Nucleus accumbens (tissue), 56 donors: ENCODE measurements at places on chromosomes 13 and 19.

- no peak for DNase-seq
These were observed 5.3 kb downstream of the RFX1 start for GRCh38 chr19:14000691-14001375.

DNA sequence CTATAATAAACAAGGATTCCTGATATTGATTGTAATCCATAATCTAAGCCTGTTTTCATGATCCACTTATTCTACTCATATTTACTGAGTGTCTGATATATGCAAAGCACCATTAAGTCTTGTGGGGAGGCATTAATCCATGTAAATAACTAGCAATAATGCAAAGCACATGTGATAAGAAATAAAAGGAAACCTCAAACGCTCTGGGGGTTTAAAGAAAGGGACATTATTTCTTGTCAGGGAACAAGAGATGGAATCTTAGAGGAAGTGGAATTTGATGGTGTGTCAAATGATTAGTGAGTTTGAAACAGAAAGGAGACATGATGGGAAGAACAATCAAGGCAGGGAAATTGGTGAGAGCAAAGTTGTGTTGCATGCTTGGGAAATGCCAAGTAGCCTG is 57.4 kb upstream of the FLT1 start:
- no peak for DNase-seq

- DNase-seq, result no peak
These were observed 56.8 kb upstream of the TNFRSF19 start for GRCh38 chr13:23513455-23513854.

DNA sequence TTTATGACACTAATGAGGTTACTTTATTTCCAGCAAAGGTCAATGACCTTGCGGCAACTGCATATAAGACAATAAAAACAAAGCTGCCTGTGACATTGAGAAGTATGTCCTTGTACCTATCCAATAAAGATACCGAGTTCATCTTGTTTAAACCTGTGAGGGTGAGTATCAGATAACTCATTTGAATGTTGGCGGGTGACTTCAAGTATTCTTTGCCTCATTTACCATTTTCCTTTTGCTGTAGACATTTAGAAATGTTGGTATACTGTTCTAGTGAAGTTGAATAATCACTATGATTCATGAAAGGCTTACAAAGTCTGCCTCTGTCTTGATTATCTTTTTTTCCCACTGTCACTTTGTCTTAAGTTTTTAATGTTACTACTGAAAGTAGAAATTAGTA is 65.0 kb downstream of the COG3 start:
- DNase-seq, result no peak

GRCh38 chr13:92991692-92992091 is 234.9 kb upstream of the GPC6 start:
- DNase-seq, result no peak

GRCh38 chr19:41703602-41704293 is 4.7 kb upstream of the CEACAM5 start:
- DNase-seq, result no peak

DNA sequence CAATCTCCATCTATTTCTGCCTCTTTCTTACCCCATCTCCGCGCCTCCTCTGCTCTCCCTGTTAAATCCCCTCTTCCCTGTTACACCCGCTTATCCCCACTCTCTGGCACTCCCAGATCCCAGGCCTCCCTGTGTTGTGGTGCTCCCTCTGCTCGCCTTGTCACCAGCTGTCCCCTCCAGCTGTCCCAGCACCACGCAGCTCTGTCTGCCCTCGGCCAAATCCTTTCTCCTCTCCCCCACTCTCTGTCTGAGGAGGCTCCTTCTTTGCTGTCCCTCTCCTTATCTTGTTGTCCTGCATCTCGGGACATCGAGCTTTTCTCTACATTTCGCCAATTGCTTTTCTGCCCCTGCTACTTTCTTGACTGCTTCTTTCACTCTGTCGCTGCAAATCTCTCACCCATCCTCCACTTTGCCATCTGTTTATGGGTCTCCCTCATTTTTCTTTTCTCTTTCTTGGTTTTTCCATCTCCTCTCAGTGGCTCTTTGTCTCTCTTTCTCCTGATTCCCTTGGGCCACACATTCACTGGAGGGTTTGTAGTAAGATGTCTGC is 941 bp downstream of the ZNF160 start:
- DNase-seq, result no peak

DNA sequence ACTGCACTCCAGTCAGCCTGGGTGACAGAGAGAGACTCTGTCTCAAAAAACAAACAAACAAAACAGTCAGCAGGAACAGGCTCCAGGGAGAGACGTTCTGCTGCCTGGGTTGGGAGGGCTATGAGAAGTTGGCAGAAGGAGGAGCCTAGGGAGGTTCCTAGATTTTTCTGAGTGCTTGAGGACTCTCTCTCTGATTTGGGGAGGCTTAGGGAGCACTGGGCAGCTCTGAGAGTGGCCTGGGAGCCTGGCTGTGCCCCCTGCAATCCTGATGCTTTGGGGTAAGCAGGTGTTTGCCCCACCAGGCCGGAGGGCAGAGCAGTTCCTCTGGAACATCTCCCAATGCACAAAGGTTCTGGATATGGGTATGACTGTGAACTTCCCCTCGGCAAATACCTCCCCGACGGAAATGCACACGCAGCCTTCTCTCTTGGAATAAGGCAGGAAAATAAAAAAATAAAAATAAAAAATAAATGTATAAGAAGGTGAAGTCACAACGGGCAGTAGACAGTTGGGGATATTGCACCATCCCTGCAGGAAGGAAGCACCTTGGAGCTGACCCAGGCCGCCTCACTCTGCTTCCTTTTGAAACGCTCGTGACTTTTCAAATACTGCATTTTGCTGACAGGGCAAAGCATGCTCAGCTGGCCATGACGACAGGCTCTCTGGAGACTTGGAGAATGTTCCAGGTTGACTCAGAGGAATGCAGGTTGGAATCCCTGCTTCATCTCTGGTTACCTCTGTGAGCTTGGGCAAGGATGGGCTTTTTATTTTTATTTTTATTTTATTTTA is 26.5 kb upstream of the HOMER3 start:
- DNase-seq, result no peak

GRCh38 chr13:28531077-28531844 is 36.3 kb upstream of the FLT1 start:
- no peak for DNase-seq

DNA sequence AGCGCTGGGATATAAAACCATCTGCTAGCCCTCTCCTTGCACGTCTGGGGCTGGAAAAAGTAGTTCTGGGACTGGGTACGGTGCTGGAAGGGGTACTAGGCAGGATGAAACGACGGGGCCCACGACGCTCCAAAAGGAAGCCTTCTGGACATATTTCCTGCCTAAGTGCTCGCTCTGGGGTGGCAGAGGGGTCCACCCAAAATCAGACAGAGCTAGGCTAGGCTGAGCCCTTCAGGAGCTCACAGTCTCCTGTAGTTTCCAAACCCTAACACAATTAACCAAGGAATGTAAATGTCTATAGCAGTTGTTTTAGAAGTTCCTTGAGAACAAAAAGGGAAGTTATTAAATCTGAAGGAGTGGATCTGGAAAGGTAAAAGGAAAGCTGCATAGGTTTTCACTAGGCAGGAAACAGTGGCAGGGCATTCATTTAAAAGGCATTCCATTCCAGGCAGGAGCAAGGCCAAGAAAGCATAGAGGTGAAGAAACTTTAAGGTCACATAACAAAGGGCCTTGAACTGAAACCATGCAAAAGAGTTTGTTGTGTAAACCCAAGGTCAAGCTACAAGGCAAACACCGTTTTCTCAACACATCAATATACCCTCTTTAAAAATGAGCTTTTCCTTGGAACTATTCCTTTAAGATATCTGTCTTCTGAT is 634 bp upstream of the DIAPH3 start:
- no peak for DNase-seq

DNA sequence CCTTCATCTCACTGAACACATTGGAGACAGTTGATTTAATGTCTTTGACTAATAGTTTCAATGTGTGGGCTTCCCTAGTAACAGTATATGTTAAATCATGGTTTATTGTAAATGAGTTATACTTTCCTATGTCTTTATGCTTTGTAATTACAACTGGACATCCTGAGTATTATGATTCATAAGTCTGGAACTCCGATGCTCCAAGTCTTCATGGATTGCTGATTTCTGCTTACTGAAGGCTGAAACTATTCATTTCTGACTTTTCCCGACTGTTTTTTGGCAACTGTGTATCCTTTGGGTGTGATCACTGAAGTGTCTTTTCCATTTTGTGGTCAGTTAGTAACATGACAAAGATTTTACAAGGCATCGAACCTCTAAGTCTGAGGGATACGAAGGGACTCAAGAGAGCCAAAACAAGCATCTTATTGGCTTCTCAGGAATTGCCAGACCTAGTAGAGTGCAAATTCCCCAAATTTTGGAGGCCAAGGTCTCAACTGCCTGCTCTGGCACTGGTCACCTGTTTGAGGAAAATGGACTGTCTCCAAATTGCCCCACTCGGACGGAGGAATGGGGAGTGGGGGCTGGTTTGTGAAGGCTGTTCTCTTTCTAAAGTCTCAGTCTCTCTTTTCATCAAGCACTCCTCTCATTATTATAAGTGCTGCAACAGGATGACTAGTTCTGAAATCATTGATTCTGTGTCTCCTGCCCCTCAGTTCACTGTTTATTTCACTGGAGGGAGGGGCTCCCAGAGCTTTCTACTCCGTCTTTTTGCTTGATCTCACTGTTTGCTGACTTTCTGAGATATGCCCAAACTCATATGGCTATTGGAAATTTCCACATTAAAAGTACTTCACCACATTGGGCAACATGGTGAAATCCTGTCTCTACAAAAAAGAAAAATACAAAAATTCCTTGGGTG is 20.2 kb upstream of the CD70 start:
- no peak for DNase-seq

DNA sequence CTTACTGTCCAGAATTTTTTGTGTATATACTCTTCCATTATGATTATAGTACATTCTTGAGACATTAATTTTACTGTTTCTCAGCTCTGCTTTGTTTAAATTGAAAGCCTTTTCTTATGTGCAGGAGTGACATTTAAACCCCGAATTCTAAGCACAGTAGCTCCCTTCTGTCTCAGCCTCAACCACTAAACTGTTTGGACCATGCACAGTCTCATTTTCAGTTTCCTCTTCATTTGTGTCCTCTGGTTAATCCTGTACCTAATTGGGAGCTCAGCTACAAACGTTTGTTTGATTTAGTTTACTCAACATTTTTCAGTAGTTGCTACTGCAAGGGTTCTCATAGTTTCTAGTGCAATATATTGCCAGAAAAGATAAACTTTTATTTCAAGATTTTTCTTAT is 206.3 kb downstream of the SLITRK5 start:
- DNase-seq, result no peak

- no peak for DNase-seq
These were observed 48.6 kb downstream of the MCF2L start for GRCh38 chr13:113017506-113018215.

DNA sequence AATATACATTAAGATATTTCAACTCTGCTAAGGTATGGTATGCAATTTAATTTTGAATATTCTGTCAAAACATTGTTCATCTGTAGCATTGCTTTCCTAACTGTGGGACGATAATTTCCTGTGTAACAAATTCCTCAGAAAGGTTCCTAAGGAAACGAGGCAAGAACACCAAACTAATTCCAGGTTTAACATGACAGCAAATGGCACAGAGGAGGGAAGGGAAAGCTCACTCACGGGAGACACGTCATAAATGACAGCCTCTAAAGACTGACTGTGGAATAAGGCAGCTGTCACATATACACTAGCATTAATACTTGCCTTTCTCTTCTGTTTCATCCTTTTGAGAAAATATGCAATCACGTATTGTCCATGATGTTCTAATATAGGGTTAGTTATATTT is 380.6 kb downstream of the LIG4 start:
- DNase-seq, result no peak

DNA sequence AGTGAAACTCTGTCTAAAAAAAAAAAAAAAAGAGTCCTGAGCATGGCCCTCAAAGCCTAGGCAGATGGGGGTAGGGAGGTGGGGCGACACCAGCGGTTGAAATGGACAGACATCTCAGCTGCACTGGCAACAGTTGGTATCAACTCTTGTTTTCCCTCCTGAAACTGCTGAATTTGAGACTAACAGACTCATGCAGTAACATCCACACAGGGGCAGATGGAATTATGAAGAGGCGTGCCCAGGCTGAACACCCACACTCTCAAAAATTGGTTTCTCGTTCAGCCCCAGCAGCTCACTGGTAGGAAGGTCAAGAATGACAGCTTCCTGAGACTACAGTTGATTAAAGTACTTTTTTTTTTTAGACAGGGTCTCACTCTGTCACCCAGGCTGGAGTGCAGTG is 24.1 kb downstream of the PBX4 start:
- DNase-seq, result no peak

GRCh38 chr13:110442930-110443621 is 118.4 kb downstream of the RAB20 start:
- DNase-seq, result no peak

DNA sequence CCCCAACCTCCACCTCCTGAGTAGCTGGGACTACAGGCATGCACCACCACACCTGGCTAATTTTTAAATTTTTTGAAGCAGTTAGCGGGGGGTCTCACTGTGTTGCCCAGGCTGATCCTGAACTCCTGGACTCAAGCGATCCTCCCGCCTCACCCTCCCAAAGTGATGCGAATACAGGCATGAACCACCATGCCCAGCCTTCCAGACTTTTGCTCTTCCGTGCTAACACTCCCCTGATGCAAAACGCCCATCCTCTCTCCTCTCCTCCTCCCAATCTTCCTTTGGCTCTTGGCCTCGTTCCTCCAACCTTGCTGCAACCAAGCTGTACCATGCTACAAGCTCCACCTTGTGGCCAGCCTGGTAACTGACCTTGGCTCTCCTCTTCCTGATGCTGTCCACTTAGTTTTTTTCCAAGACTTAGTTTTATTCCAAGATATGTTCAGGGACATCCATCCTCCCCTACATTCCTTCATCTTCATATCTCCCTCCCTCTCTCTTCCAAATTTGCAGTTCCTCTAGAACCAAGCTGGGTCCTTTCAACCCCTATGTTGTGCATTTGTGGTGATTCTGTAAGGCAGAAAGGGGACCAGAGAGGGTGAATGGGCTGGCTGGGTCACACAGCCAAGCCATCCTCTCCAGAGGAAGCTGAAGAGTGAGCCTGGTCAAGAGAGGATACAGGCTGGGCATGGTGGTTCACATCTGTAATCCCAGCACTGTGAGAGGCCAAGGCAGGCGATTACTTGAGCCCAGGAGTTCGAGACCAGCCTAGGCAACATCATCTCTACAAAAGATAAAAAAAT is 32.8 kb downstream of the TINCR start:
- no peak for DNase-seq

GRCh38 chr19:1837625-1838105 is 10.6 kb downstream of the REXO1 start:
- no peak for DNase-seq

DNA sequence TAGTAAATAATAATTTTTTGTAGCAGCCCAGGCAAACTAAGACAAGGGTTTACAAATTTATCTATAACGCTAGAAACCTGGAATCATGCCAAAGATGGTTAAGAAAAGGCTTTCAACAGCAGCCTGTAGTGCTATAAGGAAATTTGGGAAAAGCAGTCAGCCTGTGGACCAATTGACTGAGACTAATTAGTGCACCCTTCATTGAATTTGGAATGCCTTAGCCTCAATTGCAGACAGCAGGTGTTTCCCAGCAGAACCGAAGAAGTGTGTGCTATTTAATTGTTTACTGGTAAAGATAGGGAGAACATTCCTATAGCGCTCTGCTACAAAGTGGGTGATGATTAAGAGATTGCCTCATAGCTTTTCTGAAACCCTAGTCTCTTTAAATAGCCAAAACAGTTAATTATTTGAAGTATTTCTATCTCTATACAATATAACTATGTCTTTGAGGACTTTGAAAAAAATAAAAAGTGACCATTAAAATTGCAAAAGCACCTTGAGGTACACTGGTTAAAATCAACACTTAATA is 1884.3 kb upstream of the PCDH20 start:
- no peak for DNase-seq

GRCh38 chr13:44309794-44310757 is 63.5 kb upstream of the SERP2 start:
- DNase-seq, result no peak
